Suprapubic skin (tissue), 4 donors: ENCODE measurements at places on chromosomes 4 and X. TPM values are rescaled to one million over a fixed set of nuclear protein-coding genes. Genes with fewer than 3 reads are reported as not detected.

DNA sequence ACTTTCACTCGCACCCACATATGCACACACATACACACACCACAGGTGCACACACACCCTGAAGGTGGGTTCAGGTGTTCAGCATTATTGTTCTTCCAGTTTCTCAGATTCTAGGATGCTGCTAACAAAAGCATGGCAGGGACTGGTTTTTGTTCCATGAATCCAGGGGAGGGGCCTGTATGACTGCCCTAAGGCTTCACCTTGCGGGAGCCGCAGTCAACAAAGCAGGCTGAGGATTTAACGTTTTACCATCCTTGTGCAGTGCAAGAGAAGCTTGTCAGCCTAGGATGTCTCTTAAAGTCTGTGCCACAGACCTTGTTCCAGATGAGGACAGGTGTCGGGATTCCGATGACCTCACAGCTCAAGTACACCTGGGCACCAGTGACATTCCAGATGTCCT lies 61.8 kb downstream of the POLR2B start:
- no peak for DNase-seq
- no peaks in the 10 kb centered on the region for H3K36me3 ChIP-seq
- no peaks in the 10 kb centered on the region for H3K27me3 ChIP-seq
- no peak overlapping the region for H3K4me3 ChIP-seq

Gene GLRA3
- total RNA-seq: not detected

Gene SSX1
- not detected for total RNA-seq

- no peak overlapping the region for H3K4me3 ChIP-seq
- DNase-seq: no peak
- no peaks in the 10 kb centered on the region for H3K27me3 ChIP-seq
- H3K27ac ChIP-seq: no peak overlapping the region
- H3K4me1 ChIP-seq: no peaks in the 10 kb centered on the region
These were observed 100.9 kb downstream of the MAMLD1 start for GRCh38 chrX:150464001-150464400.
